Activated CD8-positive, alpha-beta memory T cell treated with anti-CD3 and anti-CD28 coated beads, Interleukin-2, amount 50 U/mL, for 4 hours (primary cell): ENCODE measurements at places on chromosomes 2 and 18.

DNA sequence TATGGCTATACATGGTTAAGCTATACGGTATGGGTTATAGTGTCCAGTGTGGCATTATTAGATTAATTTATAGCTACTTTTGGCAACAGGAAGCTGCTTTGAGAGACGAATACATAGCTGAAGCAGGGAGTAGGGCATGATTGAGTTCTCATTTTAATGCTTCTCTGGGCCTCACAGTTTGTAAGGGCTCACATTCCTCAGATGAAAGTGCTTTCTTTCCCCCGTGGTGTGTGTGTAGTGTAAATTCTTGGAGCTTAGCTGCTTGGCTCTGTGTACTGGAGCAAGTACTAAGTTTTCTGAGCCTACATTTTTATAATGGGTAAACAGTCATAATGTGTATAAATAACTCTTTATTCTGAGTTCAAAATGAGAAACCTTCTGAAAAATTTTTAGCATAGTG lies 173.7 kb downstream of the PTPRM start:
- DNase-seq = no peak

DNA sequence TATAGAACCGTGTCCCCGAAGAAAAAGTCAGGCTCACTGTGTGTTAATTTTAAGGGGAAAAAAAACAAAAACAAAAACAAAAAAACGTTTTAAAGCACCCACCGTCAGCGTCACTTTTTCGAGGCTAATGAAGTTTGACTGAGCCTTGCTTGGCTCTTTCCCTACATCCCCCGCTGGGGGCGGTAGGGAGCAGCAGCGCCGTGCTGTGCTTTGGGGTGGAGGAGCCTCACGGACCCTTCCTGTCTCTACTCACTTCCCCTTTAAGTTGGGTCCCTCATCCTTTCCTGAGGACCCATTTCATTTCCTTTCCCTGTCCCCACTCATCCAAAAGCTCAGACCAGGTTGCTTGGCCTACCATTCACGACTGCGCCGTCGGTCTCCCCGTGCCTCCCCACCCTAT lies 82.8 kb upstream of the RPL31 start:
- no peak for DNase-seq

GRCh38 chr2:73101626-73102256 lies 11.0 kb downstream of the RAB11FIP5 start:
- no peak for DNase-seq

- no peak for DNase-seq
These were observed 26.7 kb upstream of the ASPRV1 start for GRCh38 chr2:69988086-69988635.

- DNase-seq = no peak
These were observed at the start of gene CBLN2 for GRCh38 chr18:72544092-72544886. TSS of gene CBLN2 (minus strand) at chr18:72544342. CDS start at chr18:72542160, 2,182 bp downstream.

GRCh38 chr2:199485732-199486335 lies 28.1 kb upstream of the SATB2 start:
- DNase-seq = no peak

DNA sequence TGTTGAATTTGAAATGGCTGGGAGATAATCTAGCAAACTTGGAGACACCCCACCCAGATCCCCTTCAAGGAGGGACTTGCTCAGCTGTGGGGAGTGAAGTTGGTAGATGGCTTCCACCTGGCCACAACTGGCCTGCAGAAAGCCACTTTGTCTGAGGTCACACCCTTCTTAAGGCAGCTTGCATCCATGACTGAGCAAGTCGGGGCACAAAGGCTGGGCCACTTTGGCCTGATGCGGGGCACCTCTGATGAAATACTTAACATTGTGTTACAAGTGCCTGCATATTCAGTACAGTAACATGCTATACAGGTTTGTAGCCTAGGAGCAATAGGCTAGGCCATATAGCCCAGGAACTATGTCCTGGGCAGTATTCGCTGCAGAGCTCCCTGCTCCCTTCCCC lies 13.4 kb upstream of the RPL37A start:
- DNase-seq = no peak

GRCh38 chr2:212905640-212906201 lies 245.7 kb downstream of the IKZF2 start:
- DNase-seq = no peak

DNA sequence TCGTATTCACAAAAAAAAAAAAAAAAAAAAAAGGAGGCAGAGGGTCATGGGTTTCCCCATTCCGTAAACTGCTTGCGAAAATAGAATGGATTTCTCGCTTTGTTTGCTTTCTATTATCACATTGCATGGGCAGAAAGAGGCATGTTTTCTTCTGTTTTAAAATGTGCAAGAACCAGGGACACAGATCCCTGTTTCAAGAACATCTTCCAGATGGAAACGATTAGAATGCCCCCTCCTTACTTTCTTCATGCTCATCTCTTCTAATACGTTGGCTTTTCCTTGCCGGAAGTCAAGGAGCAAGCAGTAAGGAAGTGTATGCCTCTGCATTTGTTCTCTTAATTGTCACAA lies 51.0 kb upstream of the ZNF516 start:
- DNase-seq = no peak

- DNase-seq = peak; percentile 31
These were observed 2.0 kb downstream of the PHLPP1 start for GRCh38 chr18:62717169-62717924.

DNA sequence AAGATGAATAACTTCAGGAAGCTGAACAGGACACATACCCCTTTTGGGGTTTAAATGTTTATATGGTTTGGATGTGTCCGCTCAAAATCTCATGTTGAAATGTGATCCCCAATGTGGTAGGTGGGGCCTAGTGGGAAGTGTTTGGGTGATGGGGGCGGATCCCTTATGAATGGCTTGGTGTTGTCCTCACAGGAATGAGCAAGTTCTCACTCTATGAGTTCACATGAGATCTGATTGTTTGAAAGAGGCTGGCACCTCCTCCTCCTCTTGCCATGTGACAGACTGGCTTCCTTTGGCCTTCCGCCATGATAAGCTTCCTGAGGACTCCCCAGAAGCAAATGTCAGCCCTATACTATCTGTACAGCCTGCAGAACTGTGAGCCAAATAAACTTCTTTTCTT lies 88.6 kb upstream of the ZNF532 start:
- DNase-seq = no peak

DNA sequence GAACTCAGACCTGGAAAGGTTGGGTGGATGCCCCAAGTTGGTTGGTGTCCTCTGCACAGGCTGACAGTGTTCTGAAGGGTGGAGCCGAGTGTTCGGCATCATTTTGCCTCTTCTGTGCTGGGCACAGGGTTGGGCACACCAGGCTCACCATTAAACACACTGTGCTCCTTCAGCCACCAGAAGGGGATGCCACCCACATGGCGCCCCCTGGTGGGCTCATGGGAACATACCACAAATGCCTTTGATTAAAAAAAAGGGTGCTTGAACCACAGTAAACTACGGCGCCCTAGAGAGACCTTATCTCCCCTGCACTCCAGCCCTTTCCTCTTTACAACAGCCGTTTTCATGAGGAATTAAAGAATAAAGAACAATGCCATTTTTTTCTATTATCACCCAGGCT lies 89.4 kb downstream of the CELF4 start:
- no peak for DNase-seq

DNA sequence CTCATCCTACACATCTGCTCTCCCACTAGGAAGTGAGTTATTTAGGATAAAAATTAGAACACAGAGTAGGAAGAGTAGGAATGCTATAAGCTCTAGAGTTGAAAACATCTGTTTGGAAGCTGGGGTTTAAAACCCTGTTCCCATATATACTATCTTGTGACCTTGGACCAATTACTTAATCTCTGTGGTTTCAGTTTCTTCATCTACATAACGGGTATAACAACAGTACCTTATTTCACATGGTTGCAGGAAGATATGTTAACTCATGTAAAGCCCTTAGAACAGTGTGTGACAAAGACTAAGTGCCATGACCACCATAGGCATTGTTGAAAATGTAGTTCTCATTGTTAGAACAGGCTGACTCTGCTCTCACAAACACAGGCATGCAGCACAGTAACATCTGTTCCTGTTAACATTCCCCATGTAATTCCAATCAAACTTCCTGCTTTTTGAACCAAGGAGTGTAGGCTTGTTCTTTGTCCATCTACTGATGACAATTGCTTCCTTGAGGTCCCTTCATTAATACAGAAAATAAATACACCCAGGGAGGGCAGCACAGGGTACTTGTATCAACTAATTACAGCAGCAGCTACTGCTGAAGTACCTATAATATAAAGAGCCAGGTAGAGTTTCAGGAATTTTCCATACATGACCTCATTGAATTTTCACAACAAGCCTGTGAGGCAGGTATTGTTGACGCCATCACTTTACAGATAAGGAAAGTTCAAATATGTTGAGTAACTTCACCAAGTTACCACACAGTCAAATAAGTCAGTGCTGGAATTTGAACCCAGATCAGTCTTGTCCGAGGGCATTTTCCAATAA lies 204.2 kb downstream of the L3MBTL4 start:
- no peak for DNase-seq

GRCh38 chr2:12928775-12929401 lies 212.2 kb downstream of the TRIB2 start:
- no peak for DNase-seq

GRCh38 chr2:138964418-138964817 lies 184.2 kb upstream of the NXPH2 start:
- DNase-seq = no peak

DNA sequence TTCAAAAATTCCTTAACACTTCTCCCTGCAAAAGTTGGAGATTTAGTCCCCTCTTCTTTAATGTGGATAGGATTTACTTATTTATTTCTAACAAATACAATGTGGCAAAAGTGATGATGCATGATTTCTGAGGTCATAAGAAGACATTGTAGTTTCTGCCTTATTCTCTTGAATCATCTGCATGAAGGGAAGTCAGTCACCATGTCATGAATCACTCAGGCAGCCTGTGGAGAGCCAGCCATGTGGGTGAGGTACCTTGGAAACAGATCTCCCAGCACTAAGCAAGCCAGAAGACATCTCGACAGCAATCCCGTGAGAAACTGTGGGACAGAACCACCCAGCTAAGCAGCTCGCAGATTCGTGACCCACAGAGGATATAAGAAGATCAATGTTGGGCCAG lies 2.7 kb upstream of the ZC3H8 start:
- DNase-seq = no peak

GRCh38 chr2:215974700-215975429 lies 38.5 kb downstream of the MREG start:
- DNase-seq = no peak

GRCh38 chr2:188819792-188820191 lies 154.4 kb upstream of the COL3A1 start:
- no peak for DNase-seq

GRCh38 chr2:193963472-193964119 lies 1693.4 kb upstream of the SLC39A10 start:
- no peak for DNase-seq

GRCh38 chr2:99183025-99183424 lies 2.0 kb downstream of the MRPL30 start:
- no peak for DNase-seq

GRCh38 chr2:167822690-167823465 lies 424.5 kb downstream of the STK39 start:
- no peak for DNase-seq

DNA sequence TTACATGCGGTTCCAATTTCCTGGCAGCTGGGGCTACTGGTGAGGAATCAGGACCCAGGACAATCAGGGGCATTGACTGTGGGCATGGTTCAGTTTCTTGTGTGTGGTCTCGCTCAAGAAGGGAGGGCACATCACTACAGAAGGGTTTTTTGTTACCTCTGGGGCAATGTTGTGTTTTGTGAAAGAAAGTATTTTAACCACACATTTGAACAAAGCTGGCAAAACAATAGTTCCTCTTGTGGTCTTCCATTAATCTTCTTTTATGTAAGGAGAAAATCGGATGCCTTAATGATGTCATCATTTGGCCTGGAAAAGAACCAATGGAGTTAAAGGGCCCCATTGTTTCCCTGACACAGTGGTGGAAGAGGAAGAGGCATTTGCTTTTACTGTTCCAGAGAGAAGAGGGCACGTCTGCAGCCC lies 197.4 kb downstream of the SH3BP4 start:
- no peak for DNase-seq

DNA sequence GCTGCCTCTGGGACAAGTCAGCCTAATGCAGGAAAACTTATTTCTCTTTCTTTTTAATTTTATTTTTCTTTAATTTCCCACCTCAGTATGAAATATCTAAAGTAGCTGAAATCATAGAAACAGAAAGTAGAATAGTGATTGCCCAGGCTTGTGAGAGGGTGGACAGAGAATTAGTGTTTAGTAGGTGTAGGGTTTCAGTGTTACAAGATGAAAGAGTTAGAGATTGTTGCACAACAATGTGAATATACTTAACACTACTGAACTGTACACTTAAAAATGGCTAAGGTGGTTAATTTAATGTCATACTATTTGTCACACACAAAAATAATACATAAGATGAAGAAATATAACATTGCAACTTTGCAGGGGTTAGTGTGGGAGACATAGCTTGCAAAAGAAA lies 80.8 kb downstream of the NAT8 start:
- no peak for DNase-seq

GRCh38 chr2:158928965-158929364 lies 39.5 kb upstream of the TANC1 start:
- DNase-seq = no peak

- DNase-seq = no peak
These were observed 285.1 kb downstream of the SS18 start for GRCh38 chr18:25805323-25805722.

DNA sequence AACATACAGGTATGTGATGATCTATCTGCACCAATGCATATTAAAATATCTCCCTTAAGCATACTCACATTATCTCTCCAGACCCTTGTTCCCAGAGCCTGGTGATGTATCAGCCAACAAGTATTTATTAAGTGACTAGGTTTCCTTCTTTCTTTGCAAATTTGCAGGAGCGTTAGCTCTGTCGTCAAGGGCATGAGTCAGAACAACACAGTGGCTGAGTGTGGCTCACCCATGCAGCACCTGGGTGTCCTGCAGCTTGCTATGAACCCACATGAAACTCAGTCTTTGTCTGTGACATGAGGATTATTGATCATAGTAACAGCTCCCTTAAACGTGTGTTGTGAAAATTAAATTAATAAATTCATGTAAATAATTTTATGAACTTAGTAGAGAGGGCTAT lies 96.6 kb downstream of the PIEZO2 start:
- no peak for DNase-seq

- DNase-seq = no peak
These were observed 123.6 kb upstream of the CAB39 start for GRCh38 chr2:230589025-230589424.

GRCh38 chr2:174682007-174682577 lies 82.2 kb downstream of the CHRNA1 start:
- DNase-seq = peak; percentile 48

- peak; percentile 33 for DNase-seq
These were observed 49.0 kb downstream of the SETBP1 start for GRCh38 chr18:44729631-44730101.

- no peak for DNase-seq
These were observed 155.5 kb downstream of the TMEM247 start for GRCh38 chr2:46634905-46635304.

DNA sequence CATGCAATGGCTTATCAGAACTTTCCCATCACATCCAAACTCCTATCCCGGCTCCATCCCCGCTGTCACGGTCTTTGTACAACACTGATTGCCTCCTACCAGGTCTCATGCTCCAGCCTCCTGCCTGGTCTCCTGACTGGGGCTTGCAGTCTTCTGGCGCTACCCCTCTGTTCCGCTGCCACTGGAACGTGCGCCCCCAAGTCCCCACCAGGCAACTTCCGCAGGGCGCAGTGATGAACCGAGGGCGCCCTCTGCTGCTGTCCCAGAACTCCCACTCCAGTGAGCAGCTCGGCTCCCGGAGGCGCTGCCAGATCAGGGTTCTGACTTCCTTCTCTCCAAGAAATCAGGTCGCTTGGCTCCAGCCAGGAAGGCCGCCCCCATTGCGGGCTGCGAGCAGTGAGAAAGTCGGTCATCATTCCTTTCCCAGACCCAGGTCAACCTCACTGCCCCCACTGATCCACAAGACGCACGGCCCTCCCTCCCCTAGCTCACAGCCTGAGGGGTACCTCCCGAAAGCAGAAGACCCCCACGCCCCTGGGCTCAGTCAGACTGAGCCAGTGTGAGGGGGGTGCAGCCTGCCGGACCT lies 43.9 kb upstream of the RAB11FIP5 start:
- DNase-seq = peak; percentile 45
